ENCODE measurements at places on chromosomes 2 and 18.
A peak's percentile ranks its signal among the peaks of the same experiment; 100 is the strongest.

DNA sequence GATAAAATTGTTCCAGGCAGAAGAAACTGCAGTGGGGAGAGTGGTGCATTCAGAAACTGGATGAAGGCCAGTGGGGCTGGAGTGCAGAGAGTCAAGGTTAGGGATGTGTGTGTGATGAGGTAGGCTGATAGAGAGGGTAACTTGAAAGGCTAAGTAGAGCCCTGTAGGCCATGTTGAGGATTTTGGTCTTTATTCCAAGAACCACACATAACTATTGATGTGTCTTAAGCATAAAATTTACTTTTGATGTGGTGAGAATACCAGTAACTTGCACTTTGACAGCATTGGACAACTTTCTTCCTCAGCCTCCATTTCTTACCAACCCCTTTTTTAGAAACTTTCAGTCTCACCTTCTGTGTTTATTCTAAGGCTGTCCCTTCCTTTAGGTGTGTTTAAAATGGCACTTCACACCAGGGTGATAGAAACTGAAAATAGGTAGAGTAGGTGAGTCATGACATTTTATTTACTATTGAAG is 22.6 kb downstream of the MTX2 start:
- DNase-seq: no peak

GRCh38 chr2:52498077-52498750 is 1269.4 kb upstream of the CHAC2 start:
- DNase-seq: no peak

GRCh38 chr2:197944416-197945096 is 140.2 kb downstream of the PLCL1 start:
- DNase-seq: no peak

DNA sequence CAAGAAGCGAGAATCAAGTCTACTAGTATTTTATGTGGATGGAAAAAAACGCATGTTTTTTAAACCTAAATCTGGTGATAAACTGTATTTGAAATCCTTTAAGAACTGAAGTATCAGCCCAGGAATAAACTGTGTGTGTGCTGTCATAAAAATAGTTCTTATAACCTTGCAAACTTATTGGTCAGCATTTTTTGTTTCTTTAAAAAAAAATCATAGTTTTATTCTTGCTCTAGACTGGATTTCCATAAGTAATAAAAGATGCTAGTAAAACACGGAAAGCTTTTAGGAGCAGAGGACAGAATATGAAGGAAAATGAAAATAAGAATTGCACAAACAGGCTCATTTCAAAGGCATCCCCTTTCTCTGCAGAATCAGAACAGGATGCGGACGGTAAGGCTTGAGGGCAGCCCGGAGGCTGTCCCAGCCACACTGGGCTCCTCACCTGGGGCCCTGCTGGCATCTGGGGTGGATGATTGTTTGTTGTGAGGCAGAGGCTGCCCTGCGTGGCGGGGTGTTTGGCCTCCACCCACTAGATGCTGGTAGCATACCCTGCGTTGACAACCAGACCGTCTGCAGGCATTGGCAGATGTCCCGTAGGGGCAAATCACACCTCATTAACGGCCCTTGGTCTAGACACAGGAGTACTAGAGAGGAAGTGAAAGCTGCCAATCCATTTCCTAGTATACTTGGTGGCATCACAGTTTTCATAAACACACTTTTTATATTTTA is 52.5 kb downstream of the MBP start:
- DNase-seq: peak; percentile 67

Measured in CD4-positive, alpha-beta T cell treated with Interleukin-2 at 100 ng/mL for 4 hours (primary cell).